Activated naive CD4-positive, alpha-beta T cell treated with Interleukin-2 at 50 U/mL for 16 hours (primary cell): ENCODE measurements at places on chromosomes 3 and 15.

GRCh38 chr15:84987949-84988624 is 6.4 kb downstream of the PDE8A start:
- DNase-seq, result no peak

GRCh38 chr15:47715402-47715801 is 1.9 kb upstream of the SEMA6D start:
- DNase-seq, result no peak

GRCh38 chr3:20319551-20319950 is 133.5 kb upstream of the SGO1 start:
- no peak for DNase-seq

DNA sequence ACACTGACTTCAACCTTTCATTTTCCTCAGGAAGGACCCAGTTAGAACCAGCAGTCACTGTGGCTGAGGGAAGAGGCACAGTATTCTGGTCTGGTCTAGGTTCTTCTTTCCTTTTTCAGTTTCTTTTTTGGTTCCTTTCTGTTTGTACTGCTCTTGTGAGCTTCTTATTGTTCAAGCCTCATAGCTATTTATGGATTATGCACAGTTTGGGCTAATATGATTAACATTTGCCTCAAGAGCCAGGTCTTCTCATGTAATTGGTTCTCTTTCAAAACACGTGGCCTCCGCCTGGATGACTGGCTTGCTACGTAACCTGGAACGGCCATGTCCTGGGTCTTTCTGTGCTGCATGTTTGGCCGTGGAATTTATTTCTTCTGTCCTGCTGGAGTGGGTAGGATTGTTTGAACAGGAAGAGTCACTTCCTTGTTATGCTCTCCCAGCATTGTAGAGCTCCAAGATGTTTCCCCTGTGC is 43.3 kb downstream of the RBMS3 start:
- no peak for DNase-seq

- no peak for DNase-seq
Observed at GRCh38 chr3:66036586-66037148, 2.1 kb downstream of the MAGI1 start.

DNA sequence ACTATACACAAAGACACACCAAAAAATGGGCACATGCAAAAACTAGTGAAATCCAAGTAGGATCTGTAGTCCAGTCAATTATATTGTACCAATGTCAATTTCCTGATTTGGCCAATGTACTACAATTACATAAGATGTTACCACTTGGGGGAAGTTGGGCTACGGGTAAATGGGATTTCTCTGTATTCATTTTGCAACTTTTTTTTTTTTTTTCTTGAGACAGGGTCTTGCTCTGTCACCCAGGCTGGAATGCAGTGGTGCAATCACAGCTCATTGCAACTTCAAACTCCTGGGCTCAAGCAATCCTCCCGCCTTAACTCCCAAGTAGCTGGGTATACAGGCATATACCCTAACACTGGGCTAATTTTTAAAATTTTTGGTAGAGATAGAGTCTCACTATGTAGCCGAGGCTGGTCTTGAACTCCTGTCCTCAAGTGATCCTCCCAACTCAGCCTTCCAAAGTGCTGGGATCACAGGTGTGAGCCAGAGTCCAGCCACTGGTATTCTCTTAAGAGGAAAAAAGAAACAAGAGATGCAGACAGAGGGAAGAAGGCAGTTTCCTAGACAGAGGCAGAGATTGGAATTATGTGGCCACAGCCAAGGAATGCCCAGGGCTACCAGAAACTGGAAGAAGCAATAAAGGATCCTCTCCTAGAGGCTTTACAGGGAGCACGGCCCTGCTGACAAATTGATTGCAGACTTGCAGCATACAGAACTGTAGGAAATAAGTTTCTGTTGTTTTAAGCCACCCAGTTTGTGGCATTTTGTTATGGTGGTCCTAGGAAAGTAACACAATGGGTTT is 33.3 kb downstream of the TFDP2 start:
- no peak for DNase-seq

DNA sequence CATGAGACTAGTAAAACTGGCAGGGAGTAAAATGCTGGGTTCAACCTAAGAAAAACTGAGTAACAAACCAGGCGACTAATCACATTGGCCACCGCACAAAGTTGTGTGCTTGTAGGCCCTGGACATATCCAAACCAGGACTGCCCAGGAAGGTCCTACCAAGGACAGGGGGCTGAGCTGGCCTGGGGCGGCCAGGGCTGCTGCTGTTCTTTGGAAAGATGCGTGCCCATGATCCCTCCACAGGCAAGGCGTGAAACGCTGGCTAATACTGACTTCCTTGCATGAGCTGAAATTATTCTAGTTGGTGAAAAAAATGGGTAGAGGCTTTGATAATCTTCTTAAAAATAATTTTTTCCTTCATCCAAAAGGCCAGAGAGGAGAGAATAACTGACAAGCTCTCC is 56.9 kb upstream of the ADCY5 start:
- no peak for DNase-seq

GRCh38 chr3:45367453-45367871 is 20.9 kb upstream of the LARS2 start:
- no peak for DNase-seq

DNA sequence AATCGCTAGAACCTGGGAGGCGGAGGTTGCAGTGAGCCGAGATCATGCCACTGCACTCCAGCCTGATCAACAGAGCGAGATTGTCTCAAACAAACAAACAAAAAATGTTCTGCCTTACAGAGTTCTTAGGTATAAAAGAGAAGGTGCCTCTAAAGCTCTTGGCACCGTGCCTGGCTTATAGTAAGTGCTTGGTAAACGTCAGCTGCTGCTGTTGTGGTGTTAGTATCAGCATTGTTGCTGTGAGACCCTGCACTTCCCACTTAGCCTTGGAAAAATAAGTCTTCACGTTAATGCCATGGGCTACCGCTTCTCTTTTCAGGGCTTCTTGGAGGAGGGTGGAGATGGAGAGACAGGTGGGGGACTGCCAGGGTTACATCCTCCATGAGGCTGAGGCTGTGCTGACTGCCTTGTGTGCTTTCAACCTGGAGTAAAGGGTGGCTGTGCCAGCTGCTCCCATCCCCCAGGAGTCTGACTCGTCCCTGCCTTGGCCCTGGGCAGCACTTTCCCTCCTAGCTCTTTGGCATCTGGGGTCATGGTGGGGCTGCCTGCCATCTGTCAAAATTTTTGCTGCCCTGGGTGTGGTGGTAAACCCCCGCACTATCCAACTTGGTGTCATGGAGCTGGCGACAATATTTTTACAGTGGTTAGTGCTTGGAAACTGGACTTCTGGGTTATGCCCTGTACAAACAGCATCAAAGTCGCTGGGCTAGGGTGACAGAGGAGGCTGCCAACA is 17.8 kb downstream of the FLNB start:
- DNase-seq, result no peak

DNA sequence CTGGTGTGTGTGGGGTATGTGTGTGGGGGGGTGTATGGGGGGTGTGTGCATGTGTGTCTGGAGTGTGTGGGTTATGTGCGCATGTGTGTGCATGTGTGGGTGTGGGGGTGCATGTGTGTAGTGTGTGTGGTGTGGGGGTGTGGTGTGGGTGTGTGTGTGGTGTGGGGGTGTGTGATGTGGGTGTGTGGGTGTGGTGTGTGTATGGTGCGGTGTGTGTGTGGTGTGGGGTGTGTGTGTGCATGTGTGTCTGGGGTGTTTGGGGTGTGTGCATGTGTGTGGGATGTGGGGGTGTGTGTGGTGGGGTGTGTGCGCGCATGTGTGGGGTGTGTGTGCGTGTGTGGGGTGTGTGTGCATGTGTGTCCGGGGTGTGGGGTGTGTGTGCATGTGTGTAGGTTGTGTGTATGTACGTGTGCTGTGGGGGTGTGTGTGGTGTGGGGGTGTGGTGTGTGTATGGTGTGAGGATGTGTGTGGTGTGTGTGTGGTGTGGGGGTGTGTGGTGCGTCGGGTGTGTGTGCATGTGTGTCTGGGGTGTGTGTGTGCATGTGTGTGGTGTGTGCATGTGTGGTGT is 6.2 kb upstream of the OCA2 start:
- DNase-seq, result no peak

DNA sequence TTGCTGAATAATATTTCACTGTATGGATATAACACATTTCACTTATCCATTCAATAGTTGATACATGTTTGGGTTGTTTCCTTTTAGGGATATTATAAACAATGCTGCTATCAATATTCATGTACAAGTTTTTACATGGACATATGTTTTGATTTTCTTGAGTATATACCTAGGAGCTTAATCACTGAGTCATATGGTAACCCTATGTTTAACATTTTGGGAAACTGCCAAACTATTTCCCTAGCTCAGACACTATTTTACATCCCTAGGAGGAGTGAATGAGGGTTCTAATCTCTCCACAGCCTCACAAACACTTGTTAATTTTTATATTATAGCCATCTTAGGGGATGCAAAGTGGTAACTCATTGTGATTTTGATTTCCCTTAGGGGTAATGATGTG is 66.0 kb downstream of the GPR156 start:
- DNase-seq, result no peak

GRCh38 chr3:188322135-188322887 is 168.4 kb downstream of the LPP start:
- no peak for DNase-seq
